Stimulated activated CD8-positive, alpha-beta memory T cell treated with anti-CD3 and anti-CD28 coated beads, Interleukin-12 subunit alpha, Interleukin-12 subunit beta, amount 100 ng/mL, for 1 hour (primary cell): ENCODE measurements at places on chromosomes 4 and X.

DNA sequence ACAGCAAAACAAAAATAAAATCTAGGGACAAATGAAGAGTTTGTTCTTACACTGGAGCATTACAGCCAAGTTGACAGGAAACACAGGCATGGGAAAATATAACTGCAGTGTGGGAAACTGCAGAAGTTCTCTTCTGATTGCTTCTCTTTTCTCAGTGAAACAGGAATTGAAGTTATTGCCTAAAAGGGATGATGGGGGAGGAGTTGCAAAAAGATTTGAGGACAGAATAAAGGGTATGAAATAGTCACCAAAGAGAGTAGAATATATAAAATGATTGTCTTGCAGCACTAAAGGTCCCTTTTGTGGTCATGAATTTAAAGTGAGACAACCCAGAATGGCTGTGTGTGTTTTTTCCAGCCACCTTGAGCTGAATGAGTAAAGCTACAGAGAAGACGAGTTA, 103.7 kb downstream of the JADE1 start:
- DNase-seq: no peak

DNA sequence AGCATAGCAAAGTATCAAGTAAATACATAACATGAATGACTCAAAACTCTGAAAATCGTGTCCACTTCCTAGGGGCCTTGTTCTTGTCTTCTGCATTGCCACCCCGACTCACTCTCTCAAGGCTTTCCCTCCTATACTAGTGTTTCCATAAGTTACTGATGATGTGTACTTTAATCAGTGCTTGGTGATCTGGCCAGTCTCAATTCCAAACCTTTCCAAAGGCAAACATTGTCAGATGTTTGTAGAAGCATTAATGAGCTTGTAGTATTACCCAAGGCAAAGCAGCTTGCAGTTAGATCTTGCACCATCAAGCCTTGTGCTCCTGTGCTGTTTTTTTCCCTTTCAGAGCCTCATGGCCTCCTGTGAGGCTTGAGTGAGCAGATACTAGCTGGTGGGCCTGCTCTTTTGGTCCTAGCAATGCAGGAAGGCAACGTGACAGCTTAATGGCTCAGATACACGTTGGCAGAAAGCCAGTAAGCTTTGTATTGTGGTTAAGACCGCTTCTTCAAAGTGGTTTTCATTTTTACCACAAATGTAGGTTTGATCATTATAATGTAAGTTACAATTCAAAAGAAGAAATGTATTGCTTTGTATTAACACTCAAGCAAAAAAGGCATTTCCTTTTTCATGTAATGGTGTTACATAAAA, 51.8 kb downstream of the RBPJ start:
- DNase-seq: peak; percentile 8

DNA sequence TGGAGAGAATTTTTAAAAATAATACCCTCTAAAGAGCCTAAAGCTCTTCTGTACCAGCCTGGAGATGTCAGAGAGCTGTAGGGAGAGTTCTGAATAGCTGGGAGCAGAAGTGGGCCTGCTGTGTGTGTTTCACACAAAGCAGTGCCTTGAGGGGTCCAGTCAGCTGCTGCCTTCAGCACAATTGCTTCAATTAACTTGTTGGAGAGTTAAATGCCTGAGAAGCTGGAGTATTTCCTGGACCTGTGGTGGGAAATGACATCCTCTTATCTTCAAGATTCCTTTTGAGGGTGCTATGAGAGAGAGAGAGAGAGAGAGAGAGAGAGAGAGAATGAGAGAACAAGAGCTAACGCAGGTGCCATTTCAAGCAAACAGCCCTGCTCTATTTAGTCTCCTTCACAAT, 96.2 kb upstream of the IL1RAPL2 start:
- DNase-seq: no peak

DNA sequence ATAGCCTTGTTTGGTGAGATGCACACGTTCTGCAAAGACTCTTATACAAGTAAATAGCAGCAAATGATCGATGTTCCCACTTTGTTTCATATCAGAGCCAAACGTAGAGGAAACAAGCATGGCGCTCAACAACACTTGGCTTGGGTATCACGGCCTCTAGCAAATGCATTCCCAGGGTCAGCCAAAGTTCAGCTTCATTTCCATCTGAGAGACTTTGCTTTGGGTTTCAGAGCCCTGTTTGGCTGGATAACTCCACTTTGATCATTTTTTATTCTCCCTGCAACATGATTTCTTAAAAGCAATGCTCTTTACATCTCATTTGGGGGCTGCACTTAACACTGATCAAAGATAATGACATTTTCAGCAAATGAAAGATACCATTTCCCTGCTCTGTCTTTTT, 199.2 kb upstream of the FAM9B start:
- DNase-seq: no peak

DNA sequence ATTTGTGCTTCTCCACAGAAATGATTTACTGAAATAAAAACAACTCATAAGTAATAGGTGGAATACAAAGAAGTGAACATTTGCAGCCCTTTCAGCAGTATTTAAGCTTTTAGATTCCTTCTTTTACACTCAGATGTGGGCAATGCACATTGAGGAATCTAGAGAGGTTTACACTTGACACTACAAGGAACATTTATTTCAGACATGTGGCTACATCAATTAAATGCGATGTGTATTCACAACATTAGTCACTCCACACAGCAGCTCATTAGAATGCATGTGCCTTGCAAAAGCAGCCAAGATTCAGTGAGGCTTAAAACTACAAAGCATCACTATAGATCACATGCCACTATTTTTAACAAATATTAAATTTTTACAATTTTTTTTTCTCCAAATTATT, 480.7 kb downstream of the INPP4B start:
- no peak for DNase-seq

- no peak for DNase-seq
Observed at GRCh38 chr4:168886351-168886750, 123.7 kb downstream of the CBR4 start.

DNA sequence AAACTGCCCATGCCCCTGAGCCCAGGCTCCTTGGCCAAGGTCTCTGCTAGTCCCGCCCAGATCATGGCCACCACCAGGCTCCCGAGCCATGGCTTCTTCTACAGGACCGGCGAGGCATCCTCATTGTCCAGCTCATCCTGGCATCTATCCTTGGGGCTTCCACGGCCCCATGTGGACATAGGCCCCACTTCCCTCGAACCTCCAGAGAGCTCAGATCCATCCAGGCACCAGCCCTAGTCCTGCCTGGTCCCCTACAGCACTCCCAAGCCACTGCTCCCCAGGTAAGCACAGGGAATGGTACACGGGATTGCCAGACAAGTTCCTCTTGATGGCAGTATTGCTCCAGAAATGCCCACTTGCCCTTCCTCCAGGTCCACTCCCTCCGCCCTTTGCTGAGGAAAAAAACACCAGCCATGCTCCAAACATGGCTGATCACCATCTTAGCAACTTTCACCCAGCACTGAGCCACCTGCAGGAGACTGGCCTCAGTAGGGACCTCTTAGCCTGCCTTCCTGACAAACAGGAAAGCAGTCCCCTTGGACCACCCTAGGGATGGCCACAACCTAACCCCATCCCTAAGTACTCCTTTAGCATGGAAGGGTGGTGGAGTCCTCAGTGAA, 272.1 kb upstream of the AGTR2 start:
- DNase-seq: no peak

DNA sequence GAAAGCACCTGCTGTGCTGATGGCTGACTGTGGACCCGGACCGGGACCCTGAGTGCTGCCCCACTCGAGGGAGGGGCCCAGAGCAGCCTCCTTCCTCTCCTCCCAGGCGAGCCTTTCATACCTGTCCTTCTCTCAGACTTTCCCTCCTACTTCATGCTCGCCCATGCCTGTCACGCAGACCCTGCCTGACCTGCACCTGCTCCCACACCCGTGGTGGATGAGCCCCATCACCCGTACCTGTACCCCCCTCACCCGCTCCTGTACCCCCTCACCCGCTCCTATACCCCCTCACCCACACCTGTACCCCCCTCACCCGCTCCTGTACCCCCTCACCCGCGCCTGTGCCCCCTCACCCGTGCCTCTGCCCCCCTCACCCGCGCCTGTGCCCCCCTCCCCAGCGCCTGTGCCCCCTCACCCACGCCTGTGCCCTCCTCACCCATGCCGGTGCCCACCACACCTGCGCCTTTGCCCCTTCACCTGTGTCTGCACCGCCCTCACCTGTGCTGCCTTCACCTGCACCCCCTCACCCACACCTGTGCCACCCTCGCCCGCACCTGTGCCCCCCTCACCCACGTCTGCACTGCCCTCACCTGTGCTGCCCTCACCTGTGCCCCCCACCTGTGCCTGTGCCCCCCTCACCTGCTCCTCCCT, 5.8 kb downstream of the MAEA start:
- no peak for DNase-seq

DNA sequence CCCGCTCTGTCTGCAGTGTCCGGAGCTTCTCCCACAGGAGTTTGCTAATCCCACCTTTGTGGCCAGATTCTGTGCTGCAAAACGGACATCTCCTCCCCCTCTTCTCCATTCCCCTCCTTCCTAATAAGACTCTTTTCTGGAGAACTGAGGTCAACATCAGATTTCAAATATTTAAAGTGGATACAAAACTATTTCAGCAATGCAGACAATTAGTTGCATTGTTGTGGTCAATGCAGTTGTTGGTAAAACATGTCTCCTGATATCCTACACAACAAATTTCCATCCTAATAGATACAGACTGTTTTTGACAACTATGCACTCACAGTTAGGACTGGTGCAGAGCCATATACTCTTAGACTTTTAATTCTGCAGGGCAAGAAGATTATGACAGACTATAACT, 5.1 kb upstream of the MCUB start:
- no peak for DNase-seq

GRCh38 chrX:16484338-16484737, 165.6 kb upstream of the S100G start:
- no peak for DNase-seq

GRCh38 chr4:130359542-130359941, 1263.6 kb downstream of the C4orf33 start:
- no peak for DNase-seq

GRCh38 chrX:41952102-41952501, 28.7 kb upstream of the CASK start:
- no peak for DNase-seq

DNA sequence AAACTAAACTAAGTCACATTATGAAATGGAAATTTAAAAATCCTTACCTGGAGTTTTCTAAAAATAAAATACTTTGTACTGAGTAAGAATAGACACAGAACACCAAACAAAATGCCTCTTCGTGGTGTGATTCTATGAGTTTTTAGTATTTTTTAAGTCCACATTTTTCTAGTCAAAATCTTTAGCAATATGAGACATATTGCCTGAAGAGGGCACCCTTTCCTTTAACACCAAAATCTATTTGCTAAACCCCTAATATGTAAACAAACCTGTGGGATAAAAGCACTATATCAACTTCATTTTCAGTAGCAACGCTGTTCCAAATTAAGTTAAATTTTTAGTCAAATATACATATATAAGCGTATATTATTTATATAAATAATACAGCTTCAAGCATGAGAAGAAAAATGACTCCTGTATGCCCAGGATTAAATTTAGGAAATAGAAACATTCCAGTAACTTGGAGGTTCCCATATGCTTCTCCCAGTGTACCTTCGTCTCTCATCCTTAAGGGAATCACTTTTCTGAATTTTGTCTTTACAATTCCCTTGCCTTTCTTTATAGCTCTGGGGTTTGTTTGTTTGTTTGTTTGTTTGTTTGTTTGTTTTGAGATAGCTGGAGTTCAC, 23.0 kb upstream of the PGM2 start:
- no peak for DNase-seq

DNA sequence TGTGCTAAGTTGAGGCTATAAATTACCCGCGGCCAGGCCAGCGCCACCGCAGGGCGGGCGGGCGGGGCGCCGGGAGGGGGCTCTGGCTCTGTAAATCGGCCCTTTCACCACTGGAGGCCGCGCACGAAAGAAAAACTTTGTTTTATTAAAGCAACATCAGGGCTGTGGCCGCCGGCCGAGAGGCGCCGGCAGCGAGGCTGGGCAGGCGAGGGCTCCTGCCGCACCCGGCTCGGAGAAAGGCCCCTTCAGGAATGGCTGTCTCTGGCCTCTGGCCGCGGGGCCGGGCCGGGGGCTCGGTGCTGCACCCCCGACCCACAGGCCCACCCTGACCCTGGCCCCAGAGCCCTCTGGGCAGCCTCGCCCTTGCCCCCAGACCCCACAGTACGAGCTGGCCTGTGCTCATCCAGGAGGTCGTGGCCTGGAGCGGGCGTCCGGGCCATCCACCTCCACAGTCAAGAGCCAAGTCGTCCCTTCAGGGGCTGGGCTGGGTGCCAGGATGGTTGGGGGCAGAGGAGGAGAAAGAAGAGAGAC, 29.5 kb upstream of the FGFR3 start:
- no peak for DNase-seq

DNA sequence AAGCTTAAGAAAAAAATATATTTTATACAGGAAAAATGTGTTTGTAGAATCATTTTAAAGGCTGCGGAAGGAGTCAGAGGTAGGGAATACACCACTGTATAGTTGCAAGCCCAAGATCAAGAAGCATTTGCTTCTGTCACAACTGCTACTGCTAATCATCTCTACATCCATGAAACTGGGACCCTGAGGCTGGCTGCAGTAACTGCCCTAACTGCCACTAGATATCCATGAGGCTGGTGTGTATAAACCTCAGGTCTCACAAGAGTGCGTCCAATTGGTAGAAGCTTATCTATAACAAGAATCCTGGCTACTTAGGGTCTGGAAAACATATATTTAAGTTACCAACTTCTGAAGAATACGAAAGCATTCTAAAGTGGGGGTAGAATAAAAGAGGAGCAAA, 69.1 kb downstream of the RXFP1 start:
- DNase-seq: no peak

DNA sequence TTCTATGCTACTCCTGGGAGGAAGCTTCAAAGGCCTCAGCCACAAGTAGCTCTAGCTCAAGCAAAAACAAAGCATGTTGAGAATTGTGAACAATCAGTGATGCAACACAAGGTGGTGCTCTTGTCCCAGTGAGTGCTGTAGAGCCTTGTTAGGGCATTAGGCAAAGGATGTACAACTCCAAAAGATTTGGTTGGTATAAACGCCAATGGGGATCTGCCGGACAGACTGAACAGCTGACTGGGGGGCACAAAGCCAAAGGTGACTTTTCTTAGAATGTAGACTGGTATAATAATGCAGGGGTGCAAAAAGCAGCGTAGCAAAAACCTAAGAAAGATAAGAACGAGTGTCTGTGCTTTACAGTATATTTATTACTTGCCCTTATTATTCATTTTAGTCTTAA, 62.6 kb upstream of the ALB start:
- DNase-seq: no peak

- no peak for DNase-seq
Observed at GRCh38 chr4:7398104-7398423, 36.7 kb downstream of the PSAPL1 start.

- DNase-seq: no peak
Observed at GRCh38 chr4:155371432-155372043, 5.2 kb downstream of the MAP9 start.

GRCh38 chr4:74109116-74109869, 10.3 kb upstream of the CXCL2 start:
- no peak for DNase-seq

- DNase-seq: no peak
Observed at GRCh38 chrX:17174671-17175070, 200.3 kb upstream of the NHS start.

- DNase-seq: no peak
Observed at GRCh38 chrX:9316096-9316495, 148.8 kb upstream of the TBL1X start.
